ENCODE measurements at places on chromosomes 7 and 10.

DNA sequence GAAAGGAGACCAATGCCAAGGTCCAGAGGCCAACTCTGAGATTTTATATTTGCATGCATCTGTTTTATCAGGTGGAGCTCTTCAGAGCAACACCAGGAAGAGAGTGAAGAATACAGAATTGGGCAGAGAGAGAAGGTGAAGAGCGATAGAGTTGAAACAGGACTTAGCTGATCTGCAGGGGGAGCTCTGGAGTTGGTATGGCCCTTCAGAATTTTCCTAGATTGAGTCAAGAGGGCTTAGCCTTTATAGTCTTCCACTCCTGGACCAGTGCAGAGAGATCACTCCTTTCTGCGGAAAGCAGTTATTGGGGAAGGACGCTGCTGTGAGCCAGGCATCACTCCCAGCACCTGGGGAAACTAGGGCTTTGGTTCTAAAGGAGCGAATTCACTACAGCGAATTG is 105.0 kb upstream of the DGKB start:
- DNase-seq, result no peak

DNA sequence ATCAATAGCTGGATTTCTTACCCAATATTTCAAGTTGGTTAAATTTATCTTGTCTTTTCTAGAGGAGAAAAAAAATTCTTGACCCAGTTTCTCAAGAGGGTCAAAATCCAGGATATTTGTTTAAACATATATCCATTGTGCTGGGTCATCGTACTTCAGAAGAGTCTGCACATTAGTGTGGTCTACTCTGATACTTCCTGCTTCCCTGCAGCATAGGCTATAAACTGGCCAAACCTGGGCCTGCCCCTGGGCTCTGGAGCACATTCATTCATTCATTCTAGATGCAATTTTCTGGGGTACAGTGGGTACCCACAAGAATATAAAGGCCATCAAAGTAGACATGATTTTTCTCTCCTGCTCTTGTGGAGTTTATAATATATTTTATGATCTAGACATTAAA is 142.1 kb upstream of the WNT16 start:
- DNase-seq, result no peak

DNA sequence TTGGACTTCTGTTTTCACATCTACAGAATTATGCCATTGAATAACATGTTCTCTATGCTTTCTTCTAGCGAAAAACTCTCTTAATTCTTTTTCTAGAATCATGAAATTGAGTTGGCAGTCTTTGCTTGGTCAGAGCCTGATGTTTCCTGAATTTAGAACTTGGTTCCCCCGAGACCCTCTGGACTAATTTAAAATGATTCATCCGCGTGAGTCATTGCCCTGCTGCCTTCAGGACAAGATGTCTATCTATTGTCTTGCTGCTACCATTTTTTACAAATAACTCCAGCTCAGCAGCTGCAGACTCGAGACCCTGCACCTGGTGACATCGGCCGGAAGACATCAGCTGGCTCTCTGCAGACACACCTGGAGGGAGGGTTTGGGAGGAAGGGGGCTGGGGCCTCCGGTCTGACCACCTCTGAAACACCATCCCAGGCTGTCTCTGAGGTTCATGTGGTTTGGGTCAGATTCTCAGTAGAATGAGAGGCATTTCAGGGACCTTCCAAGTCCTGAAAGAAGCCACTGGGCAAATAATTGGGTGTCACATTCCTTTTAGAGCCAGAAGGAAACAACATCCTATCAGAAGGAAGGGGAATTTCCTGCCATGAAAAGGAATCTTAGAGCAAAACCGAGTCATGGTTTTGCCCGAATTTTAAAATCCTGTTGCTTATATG is 20.9 kb upstream of the KLF6 start:
- no peak for DNase-seq

- DNase-seq, result no peak
Measured at GRCh38 chr7:127226685-127227374, 25.9 kb downstream of the GRM8 start.

DNA sequence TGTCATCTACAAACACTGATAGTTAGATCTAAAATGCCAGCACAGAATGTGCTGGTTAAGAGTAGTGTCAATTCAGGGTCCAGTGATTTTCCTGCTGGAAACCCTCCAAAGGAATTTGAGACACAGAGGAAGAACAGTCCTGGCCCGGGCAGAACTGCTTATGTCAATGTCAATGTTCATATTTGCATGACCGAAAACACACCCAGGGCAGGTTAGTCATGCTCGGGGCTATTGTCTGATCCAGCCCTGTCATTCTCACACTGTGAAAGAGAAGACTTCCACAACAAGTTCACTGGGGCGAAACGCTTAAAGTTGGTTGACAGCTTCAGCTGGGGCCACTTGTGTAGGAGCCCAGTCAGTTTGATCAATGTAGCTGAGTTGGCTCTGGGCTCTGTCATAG is 139.3 kb downstream of the C1GALT1 start:
- no peak for DNase-seq

DNA sequence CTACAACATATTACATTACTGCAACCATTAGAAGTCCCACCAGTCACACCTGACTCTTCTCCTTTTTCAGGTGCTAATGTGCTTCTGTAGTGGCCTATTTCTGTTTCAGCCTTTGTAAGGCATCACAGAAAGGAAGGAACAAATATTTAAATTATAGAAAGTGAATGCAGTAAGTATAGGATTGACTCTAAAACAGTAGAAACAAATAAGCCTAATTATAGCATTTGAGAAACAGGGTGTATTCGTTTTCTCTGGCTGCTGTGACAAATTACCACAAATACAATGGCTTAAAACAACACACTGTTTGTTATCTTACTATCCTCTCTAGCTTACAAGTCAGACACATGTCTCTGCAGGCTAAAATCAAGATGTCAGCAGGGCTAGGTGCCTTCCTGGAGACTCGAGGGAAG is 69.4 kb downstream of the CCSER2 start:
- DNase-seq, result no peak

- no peak for DNase-seq
Measured at GRCh38 chr10:69797959-69798358, 3.7 kb upstream of the COL13A1 start.

DNA sequence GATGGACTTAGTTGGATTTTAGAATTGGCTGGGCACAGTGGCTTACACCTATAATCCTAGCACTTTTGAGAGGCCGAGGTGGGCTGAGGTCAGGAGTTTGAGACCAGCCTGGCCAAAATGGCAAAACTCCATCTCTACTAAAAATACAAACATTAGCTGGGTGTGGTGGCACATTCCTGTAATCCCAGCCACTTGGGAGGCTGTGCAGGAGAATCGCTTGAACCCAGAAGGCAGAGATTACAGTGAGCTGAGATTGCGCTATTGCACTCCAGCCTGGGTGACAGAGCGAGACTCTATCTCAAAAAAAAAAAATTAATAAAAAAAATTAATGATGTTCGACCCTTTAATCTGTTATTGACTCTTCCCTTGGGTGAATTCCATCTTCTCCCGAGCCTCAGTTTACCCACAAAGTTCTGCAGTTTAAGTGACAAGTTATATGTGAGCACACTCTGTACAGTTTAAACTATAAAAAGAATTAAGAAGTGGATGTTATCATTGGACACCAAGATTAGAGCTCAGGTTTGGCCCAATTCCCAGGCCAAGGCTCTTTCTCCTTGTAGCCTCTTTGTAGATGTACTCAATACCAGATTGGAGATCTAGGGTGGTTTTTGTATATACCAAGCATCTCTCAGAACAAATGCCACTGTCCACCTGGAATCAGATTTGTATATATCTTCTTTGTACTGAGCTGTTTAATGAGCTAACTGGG is 15.0 kb downstream of the KAT6B start:
- DNase-seq, result no peak

- no peak for DNase-seq
Measured at GRCh38 chr7:33998476-33998875, 93.1 kb downstream of the BMPER start.

- DNase-seq, result no peak
Measured at GRCh38 chr7:135685306-135686084, 23.2 kb downstream of the STMP1 start.

- no peak for DNase-seq
Measured at GRCh38 chr10:26544932-26545331, 106.8 kb downstream of the APBB1IP start.

DNA sequence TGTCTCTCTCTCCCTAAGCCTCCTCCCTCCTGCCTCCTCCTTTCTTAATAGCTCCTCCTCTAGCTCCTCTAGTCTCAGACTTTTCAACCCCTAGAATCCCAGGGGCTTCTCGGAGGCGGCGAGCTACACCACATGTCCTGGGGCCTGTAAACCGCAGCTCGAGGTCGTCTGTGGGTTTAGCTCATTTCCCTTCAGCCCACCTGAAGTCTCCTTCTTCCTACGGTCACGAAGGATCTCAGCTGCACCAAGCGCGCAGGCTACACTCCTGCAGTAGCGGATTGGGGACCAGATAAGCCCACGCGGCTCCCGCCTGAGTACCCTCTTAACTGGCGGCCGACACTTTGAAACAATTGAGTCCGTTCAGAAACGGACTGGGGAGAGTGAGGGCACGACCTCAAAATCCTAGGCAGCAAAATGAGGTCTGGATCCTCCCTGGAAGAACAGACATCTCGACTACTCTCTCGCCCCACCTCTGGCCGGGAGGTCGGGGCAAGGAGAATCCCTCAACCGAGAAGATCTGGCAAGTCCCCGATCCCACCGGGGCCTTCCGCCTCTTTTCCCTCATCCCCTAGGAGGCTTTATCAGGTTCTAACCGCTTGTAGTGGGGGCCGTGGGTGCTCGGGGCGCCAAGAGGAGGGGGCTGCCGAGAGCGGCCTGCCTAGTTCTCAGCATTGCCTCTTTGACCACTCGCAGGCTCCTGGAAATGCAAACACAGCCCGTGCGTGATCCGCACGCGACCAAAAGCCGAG is 1.3 kb upstream of the SORCS3 start:
- DNase-seq, result no peak

GRCh38 chr7:105987046-105987445 is 24.0 kb downstream of the CDHR3 start:
- no peak for DNase-seq

DNA sequence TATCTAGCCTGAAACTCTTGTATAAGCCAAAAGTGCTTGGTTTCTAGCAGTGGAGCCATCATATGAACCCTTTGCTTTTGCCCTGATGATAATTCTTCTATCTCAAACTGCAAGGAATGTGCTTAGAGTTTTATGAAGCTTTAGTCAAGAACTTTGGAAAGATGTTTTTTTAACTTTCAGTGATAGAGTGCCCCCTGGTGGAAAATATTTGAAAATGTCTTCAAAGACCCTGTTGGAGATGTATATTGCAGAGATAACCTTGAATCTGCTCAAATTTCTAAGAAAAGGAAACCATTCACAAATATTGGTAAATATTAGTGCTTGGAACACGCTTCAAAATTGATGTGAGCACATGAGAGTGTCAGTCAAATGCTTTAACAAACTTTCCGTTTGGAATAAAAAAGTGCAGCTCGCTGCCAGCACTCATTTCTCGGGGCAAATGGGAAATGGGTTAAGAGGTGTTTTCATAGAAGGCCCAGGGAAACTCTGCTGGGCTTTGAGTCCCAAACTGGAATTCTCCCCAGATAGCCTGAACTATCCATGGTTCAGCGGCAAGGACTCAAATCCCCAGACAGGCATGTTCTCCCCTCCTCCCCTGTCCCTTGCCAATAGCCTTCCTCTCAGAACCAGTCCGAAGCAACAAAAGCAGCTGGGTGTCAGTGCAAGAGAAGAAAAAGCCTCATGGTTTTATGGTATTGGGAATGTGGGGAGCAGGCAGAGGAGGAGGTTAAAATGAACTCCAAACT is 129.3 kb downstream of the MYOF start:
- no peak for DNase-seq

- DNase-seq, result no peak
Measured at GRCh38 chr10:11757454-11757820, 15.3 kb downstream of the ECHDC3 start.

DNA sequence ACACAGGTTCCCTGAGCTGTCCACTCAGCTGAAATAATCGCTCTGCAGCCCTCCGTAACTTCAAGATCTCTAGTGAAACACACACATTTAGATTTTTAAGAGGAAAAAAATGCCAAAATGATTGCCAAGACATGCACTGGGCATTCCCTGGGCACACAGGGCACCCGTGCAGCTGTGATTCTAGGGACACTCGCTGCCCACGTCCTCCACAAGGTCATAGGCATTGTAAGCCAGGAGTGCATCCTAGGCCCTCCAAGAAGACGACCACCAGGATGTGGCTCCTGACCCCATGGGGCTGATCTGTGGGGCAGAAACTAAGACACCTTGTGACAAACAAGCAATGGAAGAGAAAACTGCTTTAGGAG is 563.3 kb downstream of the PTPRN2 start:
- DNase-seq, result no peak

GRCh38 chr10:97267671-97268070 is 24.8 kb downstream of the ARHGAP19 start:
- DNase-seq, result no peak

DNA sequence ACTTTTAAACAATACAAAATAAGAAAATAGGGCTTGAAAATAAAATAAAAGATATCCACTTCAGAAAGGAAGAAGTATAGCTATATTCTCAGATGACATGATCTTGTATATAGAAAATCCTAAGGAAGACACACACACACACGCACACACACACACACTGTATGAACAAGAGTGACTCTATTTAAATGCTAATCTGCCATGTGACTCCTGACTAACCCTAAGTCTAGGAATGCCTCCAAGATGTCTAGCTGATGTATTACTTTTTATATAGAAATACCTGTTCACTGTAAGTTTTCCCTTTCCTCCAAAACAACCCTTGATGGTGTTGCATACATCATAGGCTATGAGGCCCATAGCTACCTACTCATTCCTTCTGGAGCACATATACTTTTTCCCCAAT is 173.1 kb upstream of the LRRTM3 start:
- DNase-seq, result no peak

DNA sequence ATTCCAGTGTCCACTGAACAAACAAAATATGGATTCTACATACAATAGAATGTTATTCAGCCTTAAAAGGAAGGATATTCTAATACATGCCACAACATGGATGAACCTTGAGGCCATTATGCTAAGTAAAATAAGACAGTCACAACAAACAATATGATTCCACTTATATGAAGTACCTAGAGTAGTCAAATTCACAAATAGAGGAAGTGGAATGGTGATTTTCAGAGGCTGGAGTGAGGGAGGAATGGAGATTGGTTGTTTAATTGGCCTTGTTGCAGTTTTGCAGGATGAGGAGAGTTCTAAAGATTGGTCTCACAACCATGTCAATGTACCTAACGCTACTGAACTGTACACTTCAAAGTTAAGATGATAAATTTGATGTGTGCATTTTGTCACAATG is 119.6 kb downstream of the CHN2 start:
- DNase-seq, result no peak

All from GDM1 (cell line).